ENCODE measurements at places on chromosomes 6 and 20. TPM values are rescaled to one million over a fixed set of nuclear protein-coding genes. Genes with fewer than 3 reads are reported as not detected.
A peak's percentile ranks its signal among the peaks of the same experiment; 100 is the strongest.

DNA sequence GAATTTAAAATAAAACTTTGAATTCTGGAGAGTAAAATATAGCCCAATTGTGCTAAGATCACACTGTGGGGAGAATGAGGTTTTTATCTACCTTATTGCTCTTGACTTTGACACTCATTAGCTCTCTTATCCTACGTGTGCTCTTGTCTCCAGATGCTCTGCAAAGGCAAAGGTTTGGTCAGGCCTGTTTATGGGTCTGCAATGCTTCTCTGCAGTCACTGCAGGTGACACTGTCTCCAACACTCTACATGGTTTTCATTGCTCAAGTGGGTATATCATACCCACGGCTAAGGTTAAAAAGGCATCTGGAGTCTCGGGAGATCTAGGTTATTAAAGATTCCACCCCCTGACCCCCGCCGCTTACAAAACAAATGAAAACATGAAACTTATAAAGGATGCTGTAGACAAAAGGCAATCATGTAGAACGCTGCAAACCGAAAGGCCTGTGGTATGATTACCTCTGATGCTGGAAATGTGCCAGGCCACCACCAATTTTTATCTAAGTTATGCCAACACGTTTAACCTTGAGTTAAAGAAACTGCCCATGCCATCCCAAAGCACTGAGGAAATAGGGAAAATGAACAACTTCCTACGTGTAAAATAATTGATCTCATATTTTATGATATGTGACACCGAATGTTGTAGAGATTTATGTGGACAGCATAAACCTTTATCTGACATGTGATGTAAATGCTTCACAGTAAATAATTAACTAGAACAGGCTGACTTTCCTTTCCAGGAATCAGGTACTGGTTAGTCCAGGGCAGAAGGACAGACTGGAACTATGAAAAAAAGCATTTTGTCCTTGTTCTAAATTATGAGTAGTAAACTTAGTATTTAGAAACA lies 238.2 kb upstream of the NOX3 start:
- H3K4me1 ChIP-seq: peaks cover 37% of the 10 kb centered on the region
- H3K27ac ChIP-seq: no peak overlapping the region
- no peaks in the 10 kb centered on the region for H3K27me3 ChIP-seq
- H3K4me3 ChIP-seq: no peak overlapping the region

LINC00237 gene
- not detected for total RNA-seq

- no peak overlapping the region for H3K27ac ChIP-seq
- H3K4me3 ChIP-seq: no peak overlapping the region
- H3K36me3 ChIP-seq: peaks cover 3% of the 10 kb centered on the region
Observed at GRCh38 chr6:87645080-87645479, 55.1 kb downstream of the ORC3 start.

GRCh38 chr6:167789358-167789757 lies 37.4 kb upstream of the AFDN start:
- peaks cover 9% of the 10 kb centered on the region for H3K27me3 ChIP-seq
- DNase-seq: no peak
- H3K27ac ChIP-seq: no peak overlapping the region
- peaks cover 30% of the 10 kb centered on the region for H3K4me1 ChIP-seq
- H3K4me3 ChIP-seq: no peak overlapping the region

- H3K4me3 ChIP-seq: no peak overlapping the region
- H3K4me1 ChIP-seq: peaks cover 4% of the 10 kb centered on the region
- no peak overlapping the region for H3K27ac ChIP-seq
- no peaks in the 10 kb centered on the region for H3K27me3 ChIP-seq
- DNase-seq: no peak
Observed at GRCh38 chr6:19153270-19153980, 683.7 kb upstream of the ID4 start.

DNA sequence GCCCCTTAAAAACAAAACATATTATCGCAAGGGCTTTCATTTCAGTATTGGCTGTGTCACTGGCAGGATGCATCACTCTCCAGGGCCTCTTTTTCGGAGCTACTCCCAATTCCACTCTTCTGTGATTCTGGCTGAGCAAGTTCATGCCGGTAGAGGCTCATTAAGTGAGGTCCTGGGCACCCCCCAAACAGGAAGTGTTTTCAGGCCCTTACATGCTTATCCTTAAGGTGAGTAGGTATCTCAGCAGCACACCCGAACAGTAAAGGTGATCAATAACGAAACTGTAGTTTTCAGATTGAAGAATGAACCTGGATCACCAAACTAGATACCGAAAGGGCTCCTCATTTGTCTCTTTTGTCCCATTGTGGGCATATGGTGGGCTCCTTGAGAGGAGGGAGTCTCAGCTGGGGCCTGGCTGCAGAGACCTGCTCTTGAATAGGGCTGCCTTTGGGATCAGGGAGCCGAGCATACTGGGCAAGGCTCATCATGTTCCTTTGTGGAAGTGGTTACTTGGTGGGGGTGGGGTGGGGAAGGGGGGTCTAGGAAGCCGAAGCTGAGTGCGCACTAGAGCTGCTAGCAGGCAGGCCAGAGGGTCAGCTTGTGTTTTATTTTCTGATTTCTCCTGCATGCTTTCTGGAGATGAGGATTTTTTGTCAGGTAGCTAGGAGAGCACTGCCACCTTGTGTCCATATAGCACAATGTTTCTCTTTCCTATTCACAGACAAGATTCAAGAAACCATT lies 65.2 kb downstream of the CDS2 start:
- H3K4me1 ChIP-seq: peaks cover 40% of the 10 kb centered on the region
- no peaks in the 10 kb centered on the region for H3K36me3 ChIP-seq
- no peak for DNase-seq
- H3K27ac ChIP-seq: peak overlapping the region; percentile 39

DNA sequence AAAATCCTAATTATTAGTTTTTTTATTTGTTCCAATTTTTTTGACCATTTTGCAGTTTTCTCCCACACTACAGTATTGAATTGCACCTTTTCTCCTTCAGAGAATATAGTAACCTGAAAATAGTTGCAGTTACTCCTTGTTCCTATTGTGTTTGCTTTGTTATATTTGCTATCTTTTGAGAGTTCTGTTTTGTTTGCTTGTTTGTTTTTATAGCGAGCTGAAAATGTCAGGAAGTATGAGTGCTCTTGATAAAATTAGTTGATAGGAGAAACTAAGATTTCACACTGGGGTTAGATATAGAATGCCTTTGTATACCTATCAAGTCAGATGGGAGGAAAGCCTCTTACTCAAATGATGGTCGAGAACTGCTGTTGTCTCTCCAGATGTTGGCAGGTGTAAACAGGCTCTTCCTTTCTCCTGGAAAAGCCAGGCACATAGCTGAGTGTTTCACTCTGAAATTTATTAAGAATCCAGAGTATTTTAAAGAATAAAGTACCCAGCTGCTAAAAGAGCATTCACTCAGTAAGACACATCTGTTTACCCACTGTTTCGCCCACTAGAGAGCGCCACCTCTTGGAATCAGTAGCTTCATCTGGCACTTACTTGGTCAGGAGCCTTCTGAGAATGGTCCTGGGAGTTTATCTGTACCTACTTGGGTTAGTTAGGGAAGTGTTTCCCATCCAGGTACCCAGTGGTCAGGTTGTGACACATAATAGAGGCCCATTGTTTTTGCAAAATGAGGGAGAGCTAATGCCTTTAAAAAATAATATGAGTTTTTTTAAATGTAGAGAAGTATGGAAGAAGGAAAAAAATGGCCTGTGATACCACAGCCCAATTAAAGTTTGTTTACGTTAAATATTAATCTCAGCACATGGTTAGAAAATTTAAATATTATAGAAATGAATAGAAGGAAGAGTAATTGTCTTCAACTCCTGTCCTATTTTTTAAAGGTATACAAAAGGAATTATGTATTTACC lies 11.2 kb downstream of the NT5DC1 start:
- no peak overlapping the region for H3K4me3 ChIP-seq
- no peak overlapping the region for H3K27ac ChIP-seq
- H3K27me3 ChIP-seq: no peaks in the 10 kb centered on the region
- no peaks in the 10 kb centered on the region for H3K36me3 ChIP-seq
- H3K4me1 ChIP-seq: no peaks in the 10 kb centered on the region

DACT2 gene
- total RNA-seq: 0.43 TPM

AP5S1 gene
- 12.8 TPM for total RNA-seq

GRCh38 chr6:29553268-29554057 lies 6.1 kb downstream of the UBD start:
- H3K27me3 ChIP-seq: peaks cover 99% of the 10 kb centered on the region
- DNase-seq: peak; percentile 57
- H3K4me1 ChIP-seq: peaks cover 6% of the 10 kb centered on the region
- H3K4me3 ChIP-seq: peak overlapping the region; percentile 54
- H3K36me3 ChIP-seq: no peaks in the 10 kb centered on the region

DNA sequence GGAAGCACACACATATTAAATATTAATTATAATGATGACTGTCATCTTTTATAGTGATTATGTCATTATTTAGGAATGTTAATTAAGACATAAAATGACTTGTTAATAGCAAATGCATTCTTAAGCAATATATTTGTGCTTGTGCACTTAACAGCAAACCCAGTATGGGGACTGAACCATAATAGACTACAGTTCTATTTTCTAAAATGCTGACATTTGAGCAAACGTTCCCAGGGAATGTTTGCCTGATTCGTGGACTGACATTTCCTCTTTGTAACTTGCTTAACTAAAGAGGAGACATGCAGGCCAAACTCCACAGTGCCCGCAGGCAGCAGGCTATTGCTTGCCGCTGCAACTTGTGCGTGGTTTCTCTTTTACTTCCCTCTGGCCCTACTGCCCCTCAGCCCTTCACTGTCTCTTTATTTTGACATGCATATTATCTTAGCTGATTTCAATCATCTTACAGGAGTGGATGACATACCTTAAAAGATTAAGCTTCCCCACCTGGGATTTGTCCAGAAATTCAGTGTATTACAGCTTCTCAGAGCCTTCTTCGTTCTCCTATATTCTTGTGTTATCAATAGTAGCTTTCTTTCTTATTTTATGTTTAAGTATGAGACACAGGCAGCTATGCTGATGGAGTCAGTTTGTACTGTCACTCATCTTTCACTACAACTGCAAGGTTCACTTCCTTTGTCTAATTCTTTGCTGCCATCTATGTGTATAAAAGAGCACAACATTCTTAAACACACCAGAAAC lies 141.5 kb downstream of the GMDS start:
- H3K4me1 ChIP-seq: peaks cover 4% of the 10 kb centered on the region
- H3K27ac ChIP-seq: no peak overlapping the region
- H3K36me3 ChIP-seq: no peaks in the 10 kb centered on the region
- no peak overlapping the region for H3K4me3 ChIP-seq
- no peaks in the 10 kb centered on the region for H3K27me3 ChIP-seq
- DNase-seq: no peak

GRCh38 chr6:44855562-44856411 lies 468.3 kb downstream of the CDC5L start:
- no peak for DNase-seq
- no peak overlapping the region for H3K4me3 ChIP-seq
- H3K36me3 ChIP-seq: no peaks in the 10 kb centered on the region
- H3K27me3 ChIP-seq: no peaks in the 10 kb centered on the region
- H3K4me1 ChIP-seq: peaks cover 10% of the 10 kb centered on the region

LPA gene
- 0.43 TPM for total RNA-seq

GRCh38 chr6:150302520-150303176 lies 66.2 kb upstream of the IYD start:
- no peak overlapping the region for H3K27ac ChIP-seq
- no peak overlapping the region for H3K4me3 ChIP-seq
- no peaks in the 10 kb centered on the region for H3K27me3 ChIP-seq
- DNase-seq: no peak

DNA sequence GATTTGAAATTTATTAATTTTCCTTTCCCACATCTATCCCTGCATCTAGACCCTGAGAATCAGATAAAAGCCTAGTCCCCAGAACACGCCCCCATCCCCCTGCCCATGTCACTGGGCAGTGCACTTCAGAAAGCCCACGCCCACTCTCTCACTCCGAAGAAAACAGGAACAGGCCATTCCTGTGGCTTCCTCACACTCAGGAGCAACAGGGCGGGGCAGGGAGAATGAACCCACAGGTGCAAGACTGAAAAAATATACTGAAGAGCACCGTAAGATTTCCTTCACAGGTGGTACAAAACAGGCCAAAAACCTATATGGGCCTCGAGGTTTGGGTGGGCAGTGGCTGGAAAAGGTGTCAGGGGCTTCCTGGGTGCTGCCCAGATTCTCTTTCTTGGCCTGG lies 3.4 kb downstream of the OXT start:
- H3K27ac ChIP-seq: no peak overlapping the region
- DNase-seq: no peak
- H3K4me1 ChIP-seq: peaks cover 5% of the 10 kb centered on the region
- no peak overlapping the region for H3K4me3 ChIP-seq
- H3K36me3 ChIP-seq: no peaks in the 10 kb centered on the region

- H3K36me3 ChIP-seq: no peaks in the 10 kb centered on the region
- no peak for DNase-seq
- H3K27ac ChIP-seq: no peak overlapping the region
- H3K27me3 ChIP-seq: no peaks in the 10 kb centered on the region
- no peak overlapping the region for H3K4me3 ChIP-seq
Observed at GRCh38 chr6:81172056-81172740, 580.3 kb downstream of the TENT5A start.

DNA sequence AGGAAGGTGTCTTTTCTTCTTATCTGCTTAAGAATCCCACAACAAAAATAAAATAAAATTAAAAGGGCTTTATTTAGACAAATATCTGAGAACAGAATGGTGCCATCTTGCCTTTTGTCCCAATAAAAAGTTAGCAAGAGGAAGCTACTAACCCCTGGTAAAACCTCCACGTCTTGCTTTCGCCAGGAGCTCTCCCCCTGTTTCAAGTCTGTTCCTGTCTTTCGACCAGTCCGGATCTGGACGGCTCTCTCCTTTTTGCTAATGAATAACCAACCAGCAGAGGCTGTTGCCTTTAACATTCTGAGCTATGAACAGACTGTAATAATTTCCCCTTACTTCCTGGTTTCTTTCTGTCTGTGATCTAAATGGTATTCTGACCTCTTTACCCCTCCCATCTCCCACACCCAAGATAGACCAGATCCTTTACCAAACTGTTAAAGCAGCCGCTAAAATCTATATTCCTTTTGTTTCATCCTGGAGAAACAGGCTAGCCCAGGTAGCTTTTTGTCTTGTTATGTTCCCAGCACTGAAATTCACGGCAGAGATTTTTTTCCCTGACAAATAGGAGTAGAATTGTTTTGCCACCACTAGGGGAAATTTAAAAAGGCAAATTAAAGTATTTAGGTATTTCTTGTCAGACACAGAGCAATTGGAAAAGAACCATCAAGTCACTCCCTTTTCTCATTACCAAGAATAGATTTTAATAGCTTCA lies at the start of gene FRK:
FRK (minus strand) TSS at position 320 of the 712 bp plus-strand sequence. CDS start 580 bp downstream, outside the sequence.
- H3K4me1 ChIP-seq: no peaks in the 10 kb centered on the region
- no peaks in the 10 kb centered on the region for H3K36me3 ChIP-seq
- H3K27me3 ChIP-seq: no peaks in the 10 kb centered on the region

DNA sequence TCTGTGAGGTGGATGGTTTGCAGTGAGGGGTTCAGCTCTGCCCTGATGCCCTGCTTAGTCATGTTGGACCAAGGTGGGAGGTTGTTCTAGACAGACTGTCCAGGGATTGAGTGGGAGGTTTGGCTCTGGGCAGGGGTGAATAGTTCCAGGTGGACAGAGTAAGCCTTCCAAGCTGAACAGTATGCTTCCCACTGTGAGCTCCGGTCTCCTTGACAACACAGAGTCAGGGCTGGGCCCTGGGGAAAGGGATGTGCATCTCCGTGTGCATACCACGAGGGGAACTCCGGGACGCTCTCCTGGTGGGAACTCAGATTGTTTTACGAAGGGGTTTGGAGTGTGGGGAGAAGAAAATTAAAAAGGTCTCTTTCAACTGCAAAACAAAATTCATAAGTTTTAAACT lies 174.7 kb downstream of the DHX35 start:
- H3K4me3 ChIP-seq: no peak overlapping the region
- no peak for DNase-seq
- no peaks in the 10 kb centered on the region for H3K36me3 ChIP-seq
- no peaks in the 10 kb centered on the region for H3K4me1 ChIP-seq
